ENCODE measurements at places on chromosomes 12 and 14.

DNA sequence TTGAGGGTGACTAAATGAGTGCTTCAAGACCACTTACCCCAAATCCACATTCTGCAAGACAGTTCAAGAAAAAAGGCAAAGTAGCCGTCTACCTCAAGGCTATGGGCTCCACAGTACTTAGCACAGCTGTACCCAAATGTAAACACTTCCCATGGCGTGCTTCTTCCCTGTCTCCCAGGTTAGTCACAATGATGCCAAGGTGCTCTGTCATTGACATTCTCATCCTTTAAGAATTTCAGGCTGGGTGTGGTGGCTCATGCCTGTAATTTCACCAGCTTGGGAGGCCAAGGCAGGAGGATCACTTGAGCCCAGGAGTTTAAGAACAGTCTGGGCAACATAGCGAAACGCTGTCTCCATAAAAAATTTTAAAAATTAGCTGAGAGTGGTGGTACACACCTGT, 51.2 kb upstream of the CERS5 start:
- DNase-seq: no peak

- DNase-seq: no peak
These were observed 90.2 kb upstream of the RESF1 start for GRCh38 chr12:31868965-31869364.

DNA sequence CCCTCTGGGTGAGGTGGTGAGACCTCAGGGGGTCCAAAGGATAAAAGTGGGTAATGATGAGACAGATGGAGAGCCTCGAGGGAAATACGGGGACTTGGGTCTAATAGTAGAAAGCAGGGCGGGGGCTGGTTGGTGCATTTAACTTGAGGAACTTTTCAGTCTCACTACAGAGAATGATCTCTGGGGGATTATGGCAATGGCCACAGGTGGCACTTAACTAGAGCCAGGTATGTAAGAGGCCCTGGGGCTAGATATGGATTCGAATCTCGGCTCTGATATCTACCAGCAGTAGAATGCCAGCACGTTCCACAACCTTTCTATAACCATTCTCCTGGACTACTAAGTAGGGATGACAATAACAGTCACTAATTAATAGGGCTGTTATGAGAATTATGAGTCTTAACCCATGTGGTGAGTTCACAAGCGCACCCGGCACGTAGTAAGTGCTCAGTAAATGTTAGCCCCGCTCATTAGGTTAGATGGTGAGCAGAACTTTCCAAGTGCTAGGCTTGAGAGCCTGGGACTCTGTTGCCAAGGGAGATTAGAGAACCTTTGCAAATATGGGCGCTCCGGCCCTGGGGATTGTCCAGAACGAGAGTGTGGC, 888 bp upstream of the PLXNC1 start:
- DNase-seq: no peak

- no peak for DNase-seq
These were observed 40.3 kb upstream of the RCOR1 start for GRCh38 chr14:102551995-102552705.

GRCh38 chr12:48183091-48183875, at the start of gene CCDC184:
Gene CCDC184 (plus strand): TSS chr12:48183644. CDS start chr12:48184123, 479 bp downstream.
- peak; percentile 20 for DNase-seq

GRCh38 chr12:114952573-114953271, 268.7 kb upstream of the TBX3 start:
- no peak for DNase-seq

GRCh38 chr12:24750263-24750662, 198.6 kb downstream of the BCAT1 start:
- no peak for DNase-seq

DNA sequence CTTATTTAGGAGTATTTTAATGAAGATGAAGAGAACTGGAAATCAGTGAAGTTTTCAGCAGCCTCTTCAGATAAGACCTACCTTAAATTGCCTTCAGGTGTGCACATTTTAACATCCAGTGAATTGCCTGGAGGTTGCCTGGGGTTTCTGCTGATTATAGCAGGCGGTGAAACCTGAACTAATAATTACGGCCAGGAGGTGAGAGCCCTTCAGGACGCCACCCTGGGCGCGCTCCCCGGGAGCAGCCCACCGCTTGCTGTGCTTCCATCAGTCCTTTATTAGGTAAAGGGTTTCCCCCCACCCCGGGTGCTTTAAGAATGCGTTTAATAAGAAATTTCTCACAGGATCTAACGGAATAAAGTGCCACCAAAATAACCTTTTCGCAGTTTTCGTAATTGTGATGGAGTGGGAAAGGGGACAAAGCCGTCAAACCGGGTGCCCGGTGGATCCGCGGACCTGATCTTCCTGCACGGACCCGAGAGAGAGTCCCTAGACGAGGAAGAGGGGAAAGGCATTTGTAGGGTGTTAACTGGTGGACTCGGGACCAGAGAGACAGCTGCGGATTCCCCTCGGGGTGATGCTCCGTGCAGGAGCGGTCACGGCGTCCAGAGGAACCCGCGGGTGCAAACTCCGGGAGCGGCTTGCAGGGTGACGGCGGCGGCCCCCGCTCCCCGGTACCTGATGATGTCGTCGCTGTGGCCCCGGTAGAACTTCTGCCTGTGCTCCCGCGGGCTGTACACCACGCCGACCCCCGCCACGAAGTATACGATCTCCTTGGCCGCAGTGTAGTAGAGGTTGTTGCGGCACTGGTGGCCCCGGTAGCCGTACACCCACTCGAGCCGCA, 902 bp downstream of the EML5 start:
- peak; percentile 21 for DNase-seq

GRCh38 chr14:96592591-96593386, 90.6 kb downstream of the PAPOLA start:
- no peak for DNase-seq

DNA sequence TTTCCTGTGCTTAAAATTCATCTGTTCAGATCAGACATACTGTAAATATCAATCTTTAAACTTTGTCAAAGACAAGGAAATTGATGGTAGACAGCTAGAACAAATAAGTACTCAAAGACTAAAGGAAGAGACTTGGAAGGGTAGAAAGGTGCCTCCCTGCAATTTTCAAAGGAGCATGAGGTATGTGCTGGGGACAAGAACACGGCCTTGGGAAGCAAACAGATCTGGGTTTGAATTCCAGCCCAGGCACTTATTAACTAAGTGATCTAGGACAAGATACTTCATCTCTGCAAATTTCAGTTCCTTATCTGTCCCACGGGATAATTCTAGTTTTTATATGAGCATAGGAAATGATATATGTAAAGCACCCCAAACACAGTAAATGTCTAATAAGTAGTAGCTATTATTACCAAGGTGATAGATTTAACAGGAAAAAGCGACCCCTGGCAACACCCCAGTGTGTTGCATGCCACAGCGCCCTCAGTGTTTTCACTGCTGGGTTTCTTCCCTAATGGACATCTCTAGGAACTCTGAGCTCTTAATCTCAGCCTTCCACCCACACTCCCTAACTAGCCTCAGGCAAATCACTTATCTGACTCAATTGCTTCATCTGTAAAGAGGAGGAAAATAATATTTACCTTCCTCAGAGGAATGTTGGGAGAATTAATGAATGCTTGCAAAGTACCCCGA, 44.7 kb upstream of the BMP4 start:
- DNase-seq: no peak

DNA sequence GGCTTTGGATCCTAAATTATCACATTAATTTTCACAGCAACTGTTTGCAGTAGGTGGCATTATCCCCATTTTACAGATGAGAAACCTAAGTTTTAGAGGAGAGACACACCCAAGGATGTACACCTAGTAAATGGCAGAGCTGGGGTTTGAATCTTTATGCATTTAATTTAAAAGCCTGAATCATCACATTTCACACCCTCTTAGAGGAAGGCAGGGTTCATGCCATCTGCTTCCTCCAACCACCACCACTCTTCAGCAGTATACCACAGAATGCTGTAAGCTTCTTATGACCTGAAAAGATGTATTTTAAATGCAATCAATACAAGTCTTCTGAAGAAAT, 90.3 kb downstream of the CRADD start:
- no peak for DNase-seq

DNA sequence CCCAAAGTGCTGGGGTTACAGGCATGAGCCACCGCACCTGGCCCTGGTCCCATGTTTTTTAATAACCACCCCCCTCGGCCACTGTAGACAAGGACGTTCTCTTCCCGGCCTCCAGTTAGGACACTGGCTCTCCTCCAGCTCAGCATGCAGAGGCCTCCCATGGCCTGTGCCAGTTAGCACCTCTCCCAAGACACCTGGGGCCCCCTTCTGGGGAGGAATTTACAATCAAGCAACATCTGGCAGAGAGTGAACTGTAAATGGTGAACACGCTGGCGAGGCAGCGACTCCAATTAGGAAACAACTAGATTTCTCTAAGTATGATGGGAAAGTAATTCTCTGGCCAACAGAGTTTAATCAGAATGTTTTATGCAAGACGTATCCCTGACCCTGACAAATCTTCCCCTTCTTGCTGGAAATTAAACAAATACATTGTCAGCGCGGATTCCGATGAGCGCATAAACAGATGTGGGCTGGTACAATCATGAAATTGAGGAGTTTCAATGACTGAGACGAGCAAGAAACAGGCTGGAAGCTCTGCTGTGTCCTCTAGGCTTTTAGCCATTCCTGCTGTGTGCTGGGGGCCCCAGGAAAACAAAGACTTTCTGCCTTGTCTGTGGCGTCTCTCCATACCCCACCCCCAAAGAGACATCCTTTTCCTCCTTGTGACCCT, 61.7 kb upstream of the DLK1 start:
- no peak for DNase-seq

Data from activated naive CD4-positive, alpha-beta T cell (primary cell).